Effector memory CD8-positive, alpha-beta T cell (primary cell): ENCODE measurements at places on chromosomes 2 and 18.

GRCh38 chr2:99805930-99806476 is 316.2 kb upstream of the REV1 start:
- no peak for DNase-seq

DNA sequence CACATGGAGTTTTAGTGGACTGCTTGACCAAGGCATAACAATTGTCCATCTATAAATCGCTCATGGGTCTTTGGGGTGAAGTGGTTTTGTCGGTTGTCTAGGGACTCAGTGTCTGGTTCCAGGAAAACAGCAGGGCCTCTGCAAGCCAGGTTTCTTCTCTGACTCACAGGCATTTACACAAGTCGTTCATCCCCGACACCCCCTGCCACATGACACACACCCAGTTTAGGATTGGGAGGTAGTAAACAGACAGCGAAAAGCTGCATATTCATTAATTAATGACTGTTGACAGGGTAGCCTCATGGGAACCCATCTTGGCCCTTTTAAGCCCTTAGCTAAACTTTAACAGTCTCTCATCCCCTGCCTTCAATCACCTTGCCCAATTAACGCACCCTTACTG is 194.8 kb upstream of the ACVR2A start:
- no peak for DNase-seq

DNA sequence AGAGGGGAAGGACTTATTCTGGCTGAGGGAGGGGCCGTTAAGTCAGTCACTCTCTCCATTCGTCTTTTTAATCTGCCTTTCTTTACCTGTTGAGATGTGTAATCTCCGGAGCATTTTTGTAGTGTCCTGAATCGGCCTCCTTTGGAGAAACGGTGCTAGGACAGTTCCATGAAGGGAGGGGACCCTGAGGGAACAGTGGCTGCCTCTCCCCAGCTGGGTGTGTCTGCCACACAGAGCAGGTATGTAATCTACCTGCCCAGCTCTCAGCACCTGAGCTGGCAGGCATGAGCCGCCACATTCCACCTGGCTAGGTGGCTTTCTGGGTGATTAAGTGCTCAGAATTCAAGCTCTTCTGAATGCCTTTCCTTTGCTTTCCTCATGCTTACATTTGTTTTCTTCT is 131.2 kb downstream of the WDSUB1 start:
- no peak for DNase-seq

- DNase-seq: no peak
These were observed 41.1 kb downstream of the SCN2A start for GRCh38 chr2:165280356-165280755.

- DNase-seq: no peak
These were observed 10.4 kb downstream of the ADCY3 start for GRCh38 chr2:24909555-24910177.

GRCh38 chr2:190582736-190583506 is 48.4 kb upstream of the NEMP2 start:
- no peak for DNase-seq

GRCh38 chr2:212037062-212037461 is 501.5 kb downstream of the ERBB4 start:
- no peak for DNase-seq

DNA sequence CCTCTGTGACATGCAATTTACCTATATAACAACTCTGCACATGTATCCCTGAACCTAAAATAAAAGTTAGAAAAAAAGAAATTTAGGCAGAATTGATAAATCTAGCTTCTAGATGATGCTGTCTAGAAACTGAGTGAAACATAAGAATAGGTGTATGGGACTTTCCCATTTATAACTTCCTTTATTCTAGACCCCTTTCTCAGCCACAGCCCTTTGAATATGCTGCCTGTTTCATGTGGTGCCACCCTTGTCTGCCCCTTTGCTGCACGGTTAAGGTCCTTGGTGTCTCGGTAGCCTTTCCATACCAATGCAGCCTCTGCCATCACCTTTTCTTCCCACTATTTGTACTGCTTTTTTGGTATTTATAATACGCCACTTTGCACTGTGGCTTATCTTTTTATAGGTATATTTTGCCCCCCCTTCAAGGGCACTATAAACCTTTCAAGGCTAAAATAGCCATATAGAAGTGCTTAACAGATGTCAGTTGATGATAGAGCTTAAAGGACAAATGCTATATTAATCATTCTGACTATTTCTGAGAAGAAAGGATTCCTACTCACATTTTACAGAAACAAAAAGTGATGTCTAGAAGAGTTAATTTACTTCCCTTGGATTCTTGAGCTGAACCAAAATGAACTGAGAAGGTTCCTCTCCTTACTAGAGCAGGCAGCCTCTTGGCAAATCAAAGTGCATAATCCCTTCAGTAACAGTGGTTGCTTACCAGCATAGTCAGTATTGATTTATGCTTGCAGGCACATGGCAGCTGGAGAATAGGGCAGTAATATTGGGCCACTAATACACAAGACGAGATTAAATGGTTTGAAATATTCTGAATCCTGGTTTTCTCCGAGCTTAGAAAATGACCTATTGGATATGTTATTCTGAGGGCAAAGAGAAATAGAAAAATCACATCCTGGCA is 88.1 kb upstream of the CYP26B1 start:
- DNase-seq: no peak

DNA sequence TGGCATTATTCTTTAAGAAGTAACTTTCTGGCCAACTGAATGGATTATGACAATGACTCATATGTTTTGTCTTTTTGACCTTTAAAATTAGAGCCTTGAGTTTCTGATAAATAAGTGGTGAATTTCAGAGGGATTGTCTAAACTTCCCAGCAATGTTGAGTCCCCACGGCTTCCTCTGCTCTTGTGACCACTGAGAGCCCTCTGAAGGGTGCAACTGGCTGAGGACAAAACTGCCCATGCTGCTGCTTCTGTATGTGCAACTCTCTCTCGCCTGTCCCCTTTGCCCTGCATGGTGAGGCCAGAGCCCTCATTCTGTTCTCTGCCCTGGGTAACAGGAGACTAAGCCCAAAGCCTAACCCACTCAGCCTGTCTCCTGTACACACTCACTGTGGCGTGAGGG is 52.7 kb upstream of the SLC14A1 start:
- no peak for DNase-seq

- no peak for DNase-seq
These were observed 91.2 kb downstream of the TWIST2 start for GRCh38 chr2:238939074-238939473.

GRCh38 chr2:107825206-107825563 is 1.5 kb upstream of the RGPD4 start:
- no peak for DNase-seq

DNA sequence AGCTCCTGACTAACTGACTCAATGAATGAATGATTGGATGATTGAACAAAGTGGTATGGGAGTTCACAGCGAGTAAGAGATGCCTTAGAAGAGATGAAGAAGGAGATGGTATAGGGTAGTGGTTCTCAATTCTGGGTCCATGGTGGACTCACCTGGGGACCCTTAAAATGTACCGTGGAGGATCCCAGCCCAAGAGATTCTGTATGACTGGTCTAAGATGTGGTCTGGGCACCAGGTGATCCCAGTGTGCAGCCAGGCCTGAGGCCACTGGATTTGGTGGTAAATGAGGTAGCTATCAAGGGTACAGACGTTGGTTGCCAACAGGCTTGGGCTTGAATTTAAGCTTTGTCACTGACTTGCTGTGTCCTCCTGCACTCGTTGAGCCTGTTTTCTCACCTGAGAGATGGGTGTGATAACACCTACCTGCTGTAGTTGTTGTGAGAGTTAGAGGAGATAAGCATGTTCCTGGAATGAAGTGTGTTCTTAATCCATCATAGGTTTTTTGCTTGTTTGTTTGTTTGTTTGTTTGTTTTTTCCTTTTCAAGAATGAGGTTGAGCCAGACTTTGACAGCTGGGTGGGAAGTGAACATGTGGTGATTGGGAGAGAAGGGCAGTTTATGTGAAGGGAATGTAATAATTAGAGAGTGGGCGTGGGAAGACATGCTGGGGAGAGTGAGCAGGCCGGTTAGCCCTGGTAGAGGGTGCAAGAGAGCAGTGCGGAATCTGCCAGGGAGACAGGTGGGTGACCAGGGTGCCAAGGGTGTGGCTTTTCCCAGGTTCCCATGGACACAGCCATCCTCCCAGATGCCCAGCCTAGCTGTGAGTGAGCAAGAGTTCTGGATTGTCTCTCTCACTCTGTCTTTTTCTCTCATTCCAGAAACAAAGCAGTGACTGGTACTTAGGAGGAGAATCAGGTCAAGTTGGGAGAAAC is 31.4 kb upstream of the IL1B start:
- DNase-seq: no peak

GRCh38 chr18:33128581-33128980 is 311.9 kb downstream of the CCDC178 start:
- DNase-seq: no peak

DNA sequence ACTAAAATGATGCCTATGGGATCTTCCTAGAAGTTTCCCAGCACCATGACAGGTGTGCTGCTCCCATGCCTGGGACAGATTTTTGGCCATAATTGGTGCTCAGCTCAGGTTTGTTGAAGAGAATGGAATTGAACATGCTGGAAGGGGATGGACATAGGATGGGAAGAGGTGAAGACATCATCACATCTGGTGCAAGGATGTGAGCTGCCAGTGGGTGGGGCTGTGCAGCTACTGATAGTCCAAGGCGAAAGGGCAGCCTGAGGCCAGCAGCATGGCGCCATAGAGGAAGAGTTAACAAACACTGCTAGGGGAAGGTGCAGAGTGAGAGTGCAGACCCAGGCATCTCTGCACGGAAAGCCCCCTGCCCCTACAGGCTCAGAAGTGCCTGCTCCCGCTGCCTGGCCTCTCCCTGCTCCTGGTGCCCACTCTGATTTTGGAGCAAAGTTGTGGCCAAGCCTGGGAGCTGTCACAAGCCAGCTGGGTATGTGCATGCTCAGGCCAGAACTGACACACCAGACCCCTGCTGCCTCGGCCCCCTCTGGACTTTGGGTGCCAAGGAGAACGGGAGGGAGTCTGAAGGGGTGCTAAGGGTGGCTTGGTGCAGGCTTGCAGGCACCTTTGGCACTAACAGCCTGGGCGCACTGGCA is 178.6 kb downstream of the ZBTB7C start:
- no peak for DNase-seq

DNA sequence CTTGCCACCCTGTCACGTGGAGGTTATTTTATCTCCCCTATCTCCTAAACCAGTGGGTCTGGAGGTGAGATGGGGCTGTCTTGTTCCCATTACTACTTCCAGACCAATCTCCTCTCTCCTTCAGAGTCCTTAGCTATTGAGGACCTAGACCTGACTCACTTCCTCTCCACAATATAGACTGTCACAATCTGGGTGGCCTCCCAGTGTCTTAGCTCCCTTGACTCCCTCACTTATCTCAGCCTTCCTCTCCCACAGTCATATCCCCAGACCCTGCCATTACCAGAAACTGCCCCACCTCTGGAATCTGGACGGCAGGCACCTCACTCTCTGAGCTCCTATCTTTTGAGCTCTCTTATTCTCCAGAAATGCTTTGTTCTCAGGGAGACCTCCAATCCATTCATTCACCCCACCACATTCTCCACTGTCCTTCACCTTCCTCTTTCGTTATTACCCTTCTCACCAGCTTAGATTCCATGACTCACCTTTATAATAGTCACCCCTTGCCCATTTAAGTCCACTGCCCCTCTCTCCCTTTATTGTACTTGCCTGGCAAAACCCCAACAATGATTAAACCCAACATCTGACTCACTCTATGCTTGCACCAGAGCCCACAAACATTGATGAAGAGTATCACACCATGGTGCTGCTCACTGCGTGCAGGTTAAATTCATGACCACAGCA is 23.3 kb upstream of the SIX3 start:
- DNase-seq: no peak

- no peak for DNase-seq
These were observed 5.8 kb upstream of the DGUOK start for GRCh38 chr2:73920577-73921545.

DNA sequence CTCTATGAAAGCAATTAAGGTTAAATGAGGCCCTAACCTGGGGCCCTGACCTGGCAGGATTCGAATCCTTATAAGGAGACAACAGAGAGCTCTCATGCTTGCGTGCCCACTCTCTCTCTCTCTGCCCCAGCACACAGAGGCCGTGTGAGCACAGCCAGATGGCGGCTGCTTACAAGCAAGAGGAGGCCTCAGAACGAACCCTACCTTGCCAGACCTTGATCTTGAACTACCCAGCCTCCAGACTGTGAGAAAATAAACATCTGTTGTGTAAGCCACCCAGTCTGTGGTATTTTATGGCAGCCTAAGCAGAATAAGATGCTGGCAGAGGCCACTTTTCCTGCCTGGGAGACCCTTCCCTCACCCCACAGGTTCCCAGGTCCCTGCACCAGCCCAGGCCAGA is 5.2 kb upstream of the UBE2F start:
- no peak for DNase-seq

GRCh38 chr2:21910832-21911507 is 787.2 kb downstream of the TDRD15 start:
- DNase-seq: no peak

GRCh38 chr18:72727038-72727655 is 140.6 kb downstream of the NETO1 start:
- no peak for DNase-seq

GRCh38 chr2:231211486-231211885 is 13.1 kb downstream of the ARMC9 start:
- no peak for DNase-seq

DNA sequence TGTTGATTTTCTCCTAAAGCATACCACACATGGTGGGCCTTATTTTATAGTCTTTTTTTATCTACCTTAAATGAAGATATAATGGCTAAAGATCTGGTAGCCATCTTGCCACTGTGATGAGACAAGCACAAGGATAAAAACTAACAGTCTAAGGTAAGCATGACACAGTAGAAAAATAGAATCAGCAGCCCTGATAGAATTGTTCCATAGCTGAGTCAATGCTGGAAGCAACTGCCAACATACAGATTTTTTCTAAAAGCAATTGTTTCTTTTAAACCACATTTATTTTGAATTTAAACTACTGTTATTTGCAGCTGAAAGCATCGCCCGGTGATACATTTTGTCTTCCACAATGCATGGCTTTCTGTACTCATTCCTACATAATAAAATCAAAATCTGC is 1091.5 kb upstream of the CHAC2 start:
- DNase-seq: no peak

GRCh38 chr2:74887960-74888700 is 54.2 kb downstream of the HK2 start:
- DNase-seq: no peak

- DNase-seq: no peak
These were observed 632.1 kb upstream of the HS6ST1 start for GRCh38 chr2:128950758-128951157.

GRCh38 chr2:227206406-227206805 is 42.0 kb downstream of the COL4A3 start:
- DNase-seq: no peak

GRCh38 chr2:94874277-94874997 is 3.2 kb downstream of the TEKT4 start:
- peak; percentile 29 for DNase-seq

- DNase-seq: no peak
These were observed 112.2 kb downstream of the SRBD1 start for GRCh38 chr2:45498661-45499550.

DNA sequence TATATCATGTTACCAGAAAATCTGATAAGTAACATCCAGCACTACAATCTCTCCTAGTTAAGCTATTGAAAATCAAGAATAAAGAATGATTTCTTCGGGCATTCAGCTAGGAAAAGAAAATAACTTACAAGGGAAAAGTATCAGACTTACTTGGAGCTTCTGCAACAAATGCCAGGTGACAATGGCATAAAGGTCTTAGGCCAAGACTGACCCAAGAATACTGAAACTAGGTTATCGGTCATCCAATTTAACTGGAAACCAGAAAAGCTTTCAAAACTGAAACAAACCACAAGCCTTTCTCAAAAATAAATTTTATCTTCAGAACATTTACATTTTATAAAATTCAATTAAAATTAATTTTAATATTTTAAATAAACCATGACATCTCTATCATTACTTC is 214.0 kb upstream of the CCDC68 start:
- DNase-seq: no peak
